ENCODE measurements at places on chromosomes 11 and 22.

DNA sequence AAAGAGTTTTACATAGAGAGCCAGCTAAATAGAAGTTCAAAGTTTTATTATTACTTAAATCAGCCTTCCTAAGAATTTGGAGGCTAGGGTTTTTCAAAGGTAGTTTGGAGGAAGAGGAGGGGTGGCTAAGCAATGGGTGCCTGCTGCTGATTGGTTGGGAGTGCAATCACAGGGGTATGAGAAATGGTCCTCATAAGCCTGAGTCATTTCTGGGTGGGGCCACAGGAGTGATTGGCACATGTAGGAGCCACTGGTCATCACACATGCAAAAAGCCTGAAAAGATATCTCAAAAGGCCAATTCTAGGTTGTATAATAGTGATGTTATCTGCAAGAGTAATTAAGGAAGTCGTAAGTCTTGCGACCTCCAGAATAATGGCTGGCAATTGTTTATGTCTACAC, 12.9 kb downstream of the OR51L1 start:
- no peak for DNase-seq

GRCh38 chr11:15198284-15198683, 83.6 kb downstream of the INSC start:
- no peak for DNase-seq

- no peak for DNase-seq
Measured at GRCh38 chr11:34358258-34358727, 483 bp upstream of the ABTB2 start.

GRCh38 chr11:92820860-92821259, 148.6 kb upstream of the MTNR1B start:
- no peak for DNase-seq

- DNase-seq = peak; percentile 12
Measured at GRCh38 chr22:23012081-23012622, 58.2 kb upstream of the GNAZ start.

DNA sequence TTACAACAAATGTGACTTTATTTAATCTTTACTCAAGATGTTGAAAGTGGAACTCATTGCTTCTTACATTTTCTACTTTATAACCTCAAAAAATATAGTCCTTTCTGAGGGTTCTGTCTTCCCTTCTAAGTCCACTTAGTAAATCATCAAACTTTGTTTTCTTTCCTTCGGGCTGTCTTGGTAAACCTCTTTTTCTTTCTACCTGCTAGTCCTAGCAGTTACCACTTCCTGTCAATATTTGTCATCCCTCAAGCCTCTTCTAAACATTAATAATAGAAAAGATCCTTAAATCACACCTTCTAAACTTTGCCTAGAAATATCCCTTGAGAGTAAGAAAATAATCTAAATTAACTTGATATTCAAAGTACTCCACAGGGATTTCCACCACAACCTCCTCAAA, 580.4 kb downstream of the CNTN5 start:
- DNase-seq = no peak

DNA sequence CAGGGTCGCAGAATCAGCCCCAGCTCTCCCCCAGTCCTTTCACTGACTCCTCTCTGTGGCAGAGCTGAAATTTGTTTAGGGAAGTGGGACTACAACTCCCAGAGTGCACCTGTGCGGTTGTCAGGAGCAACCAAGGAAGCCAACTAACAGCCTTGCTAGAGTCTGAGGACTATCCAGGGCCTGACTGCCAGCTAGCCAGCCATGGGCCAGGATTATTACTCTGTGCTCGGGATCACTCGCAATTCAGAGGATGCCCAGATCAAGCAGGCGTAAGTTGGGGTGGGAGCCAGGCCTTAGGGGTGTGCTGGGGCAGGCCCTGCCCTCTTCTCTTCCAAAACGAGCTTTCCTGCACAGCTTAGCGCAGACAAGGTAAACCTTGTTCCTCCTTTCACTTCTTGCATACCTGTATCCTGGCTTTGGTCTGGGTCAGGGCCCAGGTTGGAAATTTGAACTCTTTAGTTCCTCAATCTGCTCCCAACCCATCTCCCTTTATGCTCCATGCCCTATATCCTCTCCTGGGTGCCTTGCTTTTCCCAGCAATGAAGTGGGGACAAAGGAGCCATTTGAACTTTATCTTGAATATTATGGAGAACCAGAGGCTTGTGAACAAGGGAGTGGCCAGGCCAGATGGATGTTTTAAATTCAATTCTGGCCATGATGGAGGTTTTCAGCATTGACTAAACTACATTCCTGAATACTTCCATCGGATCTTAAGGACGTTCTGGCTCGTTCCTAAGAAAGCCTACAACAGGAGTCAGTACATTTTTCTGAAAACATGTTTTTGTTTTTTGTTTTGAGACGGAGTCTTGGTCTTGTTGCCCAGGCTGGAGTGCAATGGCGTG, at the start of gene DNAJB13:
Gene DNAJB13 (plus strand): TSS at position 158 of the 842 bp plus-strand sequence. CDS start 44 bp downstream, at position 202.
- DNase-seq = no peak

DNA sequence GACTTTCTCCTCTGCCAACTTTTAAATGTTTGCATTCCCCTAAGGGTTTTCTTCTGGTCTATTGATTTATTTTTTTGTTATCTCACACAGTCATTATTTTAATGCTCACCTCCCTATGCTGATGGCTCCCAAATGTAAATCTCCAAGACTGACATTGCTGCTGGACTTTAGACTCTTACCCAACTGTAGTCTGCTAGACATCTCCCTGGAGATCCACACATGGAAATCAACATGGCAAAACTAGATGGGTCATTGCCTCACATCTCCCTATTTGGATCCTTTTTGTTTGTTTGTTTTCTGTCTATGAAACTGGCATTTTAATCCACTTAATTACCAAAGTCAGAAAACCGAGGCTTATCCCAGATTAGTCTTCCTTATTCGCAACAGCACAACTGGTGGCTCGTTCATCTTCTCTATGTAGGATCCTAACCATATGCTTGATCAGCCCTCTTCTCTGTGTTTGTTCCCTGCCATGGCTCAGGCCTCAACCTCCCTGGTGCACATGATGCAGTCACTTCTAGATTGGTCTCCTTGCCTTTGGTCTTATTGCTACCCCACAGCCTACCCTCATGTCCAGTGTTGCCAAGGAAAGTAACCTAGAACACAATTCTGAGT, 37.3 kb downstream of the SC5D start:
- no peak for DNase-seq

GRCh38 chr11:32641361-32641760, 57.7 kb downstream of the EIF3M start:
- no peak for DNase-seq

GRCh38 chr11:76935042-76935441, 74.3 kb downstream of the ACER3 start:
- DNase-seq = no peak

DNA sequence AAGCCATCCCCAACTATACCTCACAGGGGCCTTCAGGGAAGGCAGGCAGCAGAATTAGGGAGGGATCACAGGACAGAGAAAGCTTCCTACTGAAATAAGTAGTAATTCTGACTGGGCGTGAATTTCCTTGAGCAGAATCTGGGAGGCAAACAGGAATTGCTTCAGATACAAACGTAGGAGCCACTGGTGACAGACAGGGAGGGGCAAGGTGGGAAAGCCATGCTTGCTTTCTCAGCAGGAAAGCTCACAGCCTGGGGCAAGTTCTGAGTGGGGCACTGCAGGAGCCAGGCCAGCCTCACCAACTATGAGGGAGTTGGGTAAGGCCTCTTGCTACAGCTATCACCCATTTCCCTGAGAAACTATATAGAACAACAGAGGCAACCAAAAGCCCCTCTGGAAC, 43.6 kb downstream of the ARHGAP32 start:
- DNase-seq = no peak

GRCh38 chr11:93986716-93987115, 34.4 kb upstream of the HEPHL1 start:
- no peak for DNase-seq

DNA sequence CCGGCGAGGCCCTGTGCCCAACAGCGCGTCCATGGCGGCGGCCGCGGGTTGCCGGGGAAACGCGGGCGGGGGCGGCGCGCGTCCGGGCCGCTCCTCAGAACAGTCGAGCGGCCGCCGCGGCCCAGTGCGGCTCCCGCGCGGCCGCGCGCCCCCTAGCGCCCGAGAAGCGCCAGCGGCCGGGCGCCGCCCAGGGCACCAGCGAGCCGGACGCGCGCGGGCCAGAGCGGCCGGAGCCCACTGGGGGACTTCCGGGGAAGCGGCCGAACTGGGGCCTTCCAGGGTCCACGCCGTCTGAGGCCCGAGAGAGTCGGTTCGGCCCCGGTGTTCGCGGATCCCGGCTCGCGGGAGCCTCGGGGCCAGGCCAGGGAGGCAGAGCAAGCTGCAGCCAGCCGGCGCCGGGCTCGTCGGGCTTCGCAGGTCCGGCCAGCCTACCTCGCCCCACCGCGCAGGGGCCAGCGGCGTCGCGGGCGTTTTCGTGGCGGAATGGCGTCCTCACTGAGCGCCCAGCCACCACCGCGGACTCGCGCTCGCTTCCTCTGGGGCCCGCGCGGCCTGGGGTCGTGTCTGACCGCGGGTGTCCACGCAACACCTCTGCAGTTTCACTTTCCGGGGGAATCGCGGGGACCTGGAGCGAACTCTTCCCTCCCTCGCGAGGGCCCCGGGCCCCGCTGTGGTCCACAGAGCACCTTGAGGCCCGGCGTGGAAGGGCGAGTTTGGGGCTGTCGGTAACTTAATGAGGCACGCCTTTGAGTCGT, at the start of gene DENND6B:
Gene DENND6B (minus strand): TSS at position 57 of the 755 bp plus-strand sequence. CDS start 24 bp downstream, at position 33.
- peak; percentile 14 for DNase-seq

DNA sequence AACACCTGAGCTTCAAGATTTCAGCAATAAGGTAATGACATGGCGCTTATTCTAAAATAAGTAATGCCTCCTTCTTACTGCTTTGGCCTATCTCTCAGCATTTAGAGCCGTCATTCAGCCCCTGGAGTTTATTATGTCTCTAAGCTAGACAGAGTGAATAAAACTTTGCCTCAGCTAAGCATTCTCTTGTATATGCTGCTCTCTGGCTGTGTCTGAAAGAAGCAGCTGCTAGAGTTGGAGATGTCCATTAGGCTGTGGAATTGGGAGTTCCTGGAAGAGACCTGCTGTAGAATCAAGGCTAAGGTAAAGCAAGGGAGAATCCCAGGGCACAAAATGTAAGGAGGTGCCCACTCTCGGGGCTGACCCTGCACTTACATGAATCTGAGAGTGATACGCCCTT, 35.5 kb upstream of the TTC12 start:
- DNase-seq = no peak

GRCh38 chr11:20353829-20354434, 9.6 kb upstream of the HTATIP2 start:
- no peak for DNase-seq

- no peak for DNase-seq
Measured at GRCh38 chr11:124736736-124737135, 3.0 kb upstream of the NRGN start.

GRCh38 chr11:66889960-66890359, 33.1 kb downstream of the LRFN4 start:
- no peak for DNase-seq

DNA sequence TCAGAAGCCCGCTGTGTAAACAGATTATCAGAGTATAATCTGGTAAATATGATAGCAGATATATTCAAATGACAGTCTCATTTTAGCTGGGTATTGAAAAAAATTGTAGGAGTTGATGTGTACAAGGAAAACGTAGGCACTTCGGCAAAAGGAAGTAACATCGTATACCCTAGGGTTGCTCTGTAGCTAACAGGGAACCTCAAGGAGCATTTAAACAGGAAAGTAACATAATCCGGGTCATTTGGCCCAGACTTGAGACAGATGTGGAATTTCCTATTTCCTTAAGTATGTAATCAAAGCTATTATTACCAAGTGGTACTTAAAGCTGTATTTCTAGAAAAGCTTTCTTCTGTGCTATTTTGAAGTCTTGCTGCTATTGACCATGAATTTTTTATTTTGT, 215.6 kb downstream of the DDX10 start:
- DNase-seq = no peak

DNA sequence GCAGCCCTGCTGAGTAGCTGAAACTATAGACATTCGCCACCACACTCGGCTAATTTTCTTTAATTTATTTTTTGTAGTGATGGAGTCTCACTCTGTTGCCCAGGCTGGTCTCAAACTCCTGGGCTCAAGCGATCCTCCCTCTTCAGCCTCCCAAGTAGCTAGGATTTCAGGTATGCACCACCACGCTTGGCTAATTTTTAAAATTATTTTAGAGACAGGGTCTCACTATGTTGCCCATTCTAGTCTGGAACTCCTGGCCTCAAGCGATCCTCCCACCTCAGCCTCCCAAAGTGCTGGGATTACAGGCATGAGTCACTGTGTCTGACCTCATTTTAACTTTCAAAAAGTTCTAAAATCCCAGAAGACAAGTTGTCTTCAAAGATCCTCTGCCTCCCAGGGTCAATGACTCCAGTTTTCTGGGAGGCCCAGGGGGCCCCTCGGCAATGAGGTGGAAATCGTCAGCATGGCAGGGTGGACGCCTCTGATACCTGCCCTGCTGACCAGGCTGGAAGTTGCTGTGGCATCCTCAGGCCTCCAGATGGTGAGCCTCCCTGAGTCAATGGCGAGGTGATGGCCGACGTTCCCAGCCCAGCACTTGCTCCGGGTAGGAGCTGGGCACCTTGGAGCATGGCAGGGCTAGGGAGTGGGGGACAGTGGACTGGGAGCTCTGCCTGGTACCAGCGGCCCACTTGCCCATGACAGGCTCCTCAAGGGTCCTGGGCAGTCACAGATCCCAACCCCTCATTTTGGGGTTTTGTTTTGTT, 31.1 kb downstream of the RPL3 start:
- no peak for DNase-seq

GRCh38 chr11:34311126-34311525, 46.7 kb downstream of the ABTB2 start:
- no peak for DNase-seq

DNA sequence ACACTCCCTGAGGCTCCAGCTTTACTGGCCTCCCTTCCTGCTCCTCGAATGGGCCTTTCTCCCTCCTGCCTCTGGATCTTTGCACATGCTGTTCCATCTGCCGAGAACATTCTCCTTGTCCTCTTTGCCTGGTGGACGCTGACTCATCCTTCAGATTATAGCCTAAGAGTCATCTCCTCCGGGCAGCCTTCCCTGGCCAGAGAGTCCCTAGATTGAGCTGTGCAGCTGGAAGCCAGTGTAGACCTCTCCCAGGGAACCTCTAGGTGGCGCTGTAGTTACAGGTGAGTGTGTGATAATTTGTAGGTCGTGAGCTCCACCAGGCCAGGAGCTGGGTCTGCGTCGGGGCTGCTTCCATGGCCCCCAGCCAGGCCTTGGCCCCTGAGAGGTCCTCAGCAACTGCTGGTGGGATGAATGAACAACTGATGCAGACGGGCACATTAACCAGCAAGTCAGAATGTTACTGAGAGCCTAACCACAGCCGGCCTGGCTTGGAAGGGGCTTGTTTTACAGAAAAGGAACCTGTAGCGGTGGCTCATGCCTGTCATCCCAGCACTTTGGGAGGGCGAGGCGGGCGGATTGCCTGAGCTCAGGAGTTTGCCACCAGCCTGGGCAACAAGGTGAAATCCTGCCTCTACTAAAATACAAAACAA, 8.7 kb downstream of the PNPLA5 start:
- no peak for DNase-seq

GRCh38 chr11:92594251-92594650, 369.6 kb downstream of the FAT3 start:
- no peak for DNase-seq

- no peak for DNase-seq
Measured at GRCh38 chr11:100766764-100767163, 79.7 kb downstream of the ARHGAP42 start.

All from stimulated activated CD8-positive, alpha-beta memory T cell treated with anti-CD3 and anti-CD28 coated beads, Interleukin-15, amount 100 ng/mL, for 4 hours (primary cell).